ENCODE measurements at places on chromosomes 1 and 21. TPM values are rescaled to one million over a fixed set of nuclear protein-coding genes. Genes with fewer than 3 reads are reported as not detected.

GUCA2A gene
- not detected for total RNA-seq

NECAP2 gene
- 82.3 TPM for total RNA-seq

POU2F1 gene
- total RNA-seq: 32.1 TPM

SPRR2F gene
- total RNA-seq: not detected

BACH1 gene
- total RNA-seq: 78.7 TPM

TNFRSF8 gene
- 0.89 TPM for total RNA-seq

RBBP5 gene
- 12.8 TPM for total RNA-seq

C8B gene
- not detected for total RNA-seq

DNA sequence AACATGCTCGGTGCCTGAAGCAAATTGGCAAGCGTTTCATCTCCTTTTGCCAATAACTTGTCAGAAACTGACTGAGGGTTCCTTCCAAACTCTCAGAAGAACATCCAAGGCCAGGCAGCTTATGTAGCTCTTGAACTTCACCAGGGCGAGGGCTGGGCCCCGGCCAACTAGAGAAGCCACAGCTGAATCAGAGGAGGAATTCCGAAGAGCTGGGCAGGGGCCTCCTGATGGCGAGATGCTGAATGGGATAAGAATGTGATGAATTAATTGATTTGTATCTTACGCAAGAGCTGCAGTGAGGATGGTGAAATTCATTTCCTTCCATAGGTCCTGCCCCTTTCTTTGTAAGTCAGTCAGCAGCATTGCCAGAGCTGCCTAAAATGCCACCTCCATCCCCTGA is 345.8 kb downstream of the KIF26B start:
- no peak for DNase-seq

DNA sequence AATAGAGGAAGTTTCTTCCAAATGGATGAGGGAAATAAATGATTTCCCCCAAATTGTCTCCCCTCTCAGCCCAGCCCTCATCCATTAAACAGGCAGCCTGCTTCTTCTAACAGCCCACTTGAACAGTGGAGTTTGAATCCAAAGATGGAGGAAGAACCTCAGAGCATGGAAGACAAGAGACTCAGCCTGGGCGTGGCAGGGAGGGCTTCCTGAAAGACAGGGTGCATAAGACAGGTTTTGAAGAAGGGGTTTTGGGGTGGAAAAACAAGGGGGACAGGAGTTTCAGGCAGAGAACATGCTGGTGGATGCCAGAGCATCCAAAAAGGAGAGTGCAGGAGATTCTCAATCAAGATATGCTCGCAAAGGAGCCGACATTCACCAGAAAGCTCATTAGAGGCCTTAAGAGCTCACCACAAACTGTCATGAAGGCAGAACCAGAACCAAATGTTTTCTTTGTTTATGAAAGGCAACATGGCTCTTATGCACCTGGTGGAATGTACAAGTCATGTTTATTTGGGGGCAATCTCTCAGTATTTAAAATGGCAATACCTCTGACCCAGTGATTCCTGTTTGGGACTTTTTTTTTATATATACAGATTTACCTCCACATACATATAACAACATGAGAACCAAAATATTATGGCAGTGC is 26.5 kb upstream of the TSPEAR start:
- peak; percentile 24 for DNase-seq

GRCh38 chr1:155272466-155273342 is 600 bp downstream of the CLK2 start:
- DNase-seq: no peak

DNA sequence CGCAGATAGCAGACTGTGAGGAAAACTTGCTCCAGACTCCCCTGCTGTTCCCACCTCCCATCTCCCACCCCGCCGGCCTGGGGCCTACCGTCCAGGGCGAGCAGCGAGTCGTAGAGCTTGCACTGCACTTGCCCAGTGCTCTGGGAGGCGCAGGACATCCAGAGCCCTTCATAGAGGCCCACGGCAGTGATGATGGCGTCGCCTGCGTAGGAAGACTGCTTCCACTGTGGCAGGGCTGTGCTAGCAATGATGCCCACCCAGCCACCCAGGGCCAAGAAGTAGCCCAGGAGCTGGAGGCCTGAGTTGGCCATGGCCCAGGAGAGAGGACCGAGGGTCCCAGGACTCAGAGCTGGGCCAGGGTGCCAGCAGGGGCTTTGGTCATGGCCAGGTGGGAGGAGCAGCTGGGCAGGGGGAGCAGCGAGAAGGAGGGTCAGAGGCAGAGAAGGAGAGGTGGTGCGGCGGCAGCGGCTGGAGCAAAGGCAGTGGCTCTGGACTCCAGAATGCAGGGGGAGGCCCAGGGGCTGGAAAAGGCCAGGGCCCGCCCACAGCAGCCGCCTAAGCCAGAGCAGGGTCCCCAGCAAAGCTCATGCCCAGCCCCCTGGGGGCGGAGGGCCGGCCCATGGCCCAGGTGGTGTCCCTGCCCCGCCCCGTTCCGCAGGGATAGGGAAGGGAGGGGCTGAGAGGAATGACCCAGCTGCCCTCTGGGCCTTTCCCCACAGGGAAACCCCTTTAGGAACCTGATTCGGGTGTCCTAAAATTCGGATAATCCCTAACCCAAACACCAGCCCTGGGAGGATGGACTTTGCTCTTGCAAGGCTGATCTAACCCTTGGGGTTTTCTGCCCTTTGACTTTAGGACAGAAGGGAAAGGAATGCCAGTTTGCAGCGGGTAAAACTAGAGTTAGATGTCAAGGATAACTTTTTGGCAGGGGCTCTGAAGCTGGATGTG is at the start of gene CLDN19:
Gene CLDN19, minus strand, starts transcription at position 484 of the 948 bp plus-strand sequence. Its CDS starts 173 bp downstream, at position 311.
- no peak for DNase-seq

DNA sequence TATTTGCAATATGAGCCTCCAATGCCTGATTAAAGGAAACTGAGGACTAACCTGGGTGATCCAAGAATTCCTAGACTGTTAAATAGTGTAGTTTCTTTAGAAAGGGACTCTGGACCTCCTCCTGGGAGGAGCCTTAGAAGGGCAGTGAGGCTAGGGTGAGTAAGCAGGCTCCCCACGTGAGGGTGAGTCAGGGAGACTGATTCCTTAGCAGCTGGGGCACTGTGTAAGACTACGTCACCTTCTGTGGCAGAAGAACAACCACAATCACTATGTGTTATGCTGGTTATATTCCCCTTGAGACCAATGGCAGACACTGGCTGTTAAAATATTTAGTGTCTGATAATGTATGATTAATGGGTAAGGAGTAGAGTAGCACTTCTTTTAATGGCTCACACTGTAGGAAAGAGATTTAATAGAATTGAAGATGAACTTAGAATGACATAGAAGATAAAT is 53.3 kb upstream of the SYT14 start:
- DNase-seq: no peak

DNA sequence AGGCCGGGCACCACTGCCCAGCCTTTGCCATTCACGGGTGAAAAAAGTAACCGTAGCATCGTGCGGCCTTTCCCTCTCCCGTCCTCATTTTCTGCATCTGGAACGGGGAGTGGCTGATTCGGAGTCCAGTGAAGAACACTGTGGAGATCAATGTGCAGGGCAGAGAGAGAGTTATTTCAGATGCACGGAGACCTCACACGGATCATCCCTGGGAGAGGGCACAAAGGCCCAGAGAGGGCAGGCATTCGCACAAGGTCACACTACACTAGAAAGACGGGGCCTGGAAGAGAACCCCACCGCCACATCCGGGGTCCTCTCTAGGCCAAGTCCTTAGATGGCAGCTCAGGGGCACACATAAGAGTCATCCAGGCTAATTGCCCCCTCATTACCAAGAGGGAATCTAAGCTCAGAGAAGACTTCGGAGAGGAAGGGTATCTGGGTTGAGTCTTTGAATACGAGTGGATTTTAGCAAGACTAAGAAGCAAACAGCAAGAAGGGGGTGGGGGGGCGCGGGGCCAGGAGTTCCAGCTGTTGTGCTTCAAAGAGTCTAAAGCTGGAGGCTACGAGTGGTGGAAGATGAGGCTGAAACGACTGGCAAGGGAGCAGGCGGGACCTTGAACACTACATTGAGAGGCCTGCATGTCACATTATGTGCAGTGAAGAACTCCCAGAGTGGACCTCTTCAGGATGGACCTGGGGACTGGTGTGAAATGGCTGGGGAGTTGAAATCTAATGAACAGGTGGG is 857 bp downstream of the GPX7 start:
- DNase-seq: no peak

DNA sequence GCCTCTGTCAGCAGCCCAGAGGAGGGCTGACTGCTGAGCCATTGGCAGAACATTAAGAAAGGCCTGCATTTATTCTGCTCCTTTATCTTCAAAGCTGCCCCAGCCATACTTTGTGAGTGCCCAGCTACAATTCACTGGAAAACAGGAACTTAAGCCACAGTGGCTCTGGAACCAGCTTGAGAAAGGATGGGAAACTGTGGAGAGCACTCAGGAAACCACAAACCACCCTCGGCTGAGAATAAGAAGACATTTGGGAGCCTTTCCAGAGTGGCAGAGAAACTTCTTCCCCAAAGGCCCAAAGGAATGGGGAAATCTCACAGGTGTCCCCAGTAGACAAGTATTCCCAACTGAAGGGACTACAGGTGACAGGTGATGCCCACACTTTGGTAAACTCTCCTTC is 1.8 kb downstream of the LAMB3 start:
- DNase-seq: no peak

GRCh38 chr21:26199456-26199855 is 28.9 kb upstream of the APP start:
- no peak for DNase-seq

GRCh38 chr1:227561241-227561907 is 2.0 kb upstream of the ZNF678 start:
- DNase-seq: no peak

- DNase-seq: no peak
Observed at GRCh38 chr21:16540966-16541727, 811.4 kb downstream of the USP25 start.

DNA sequence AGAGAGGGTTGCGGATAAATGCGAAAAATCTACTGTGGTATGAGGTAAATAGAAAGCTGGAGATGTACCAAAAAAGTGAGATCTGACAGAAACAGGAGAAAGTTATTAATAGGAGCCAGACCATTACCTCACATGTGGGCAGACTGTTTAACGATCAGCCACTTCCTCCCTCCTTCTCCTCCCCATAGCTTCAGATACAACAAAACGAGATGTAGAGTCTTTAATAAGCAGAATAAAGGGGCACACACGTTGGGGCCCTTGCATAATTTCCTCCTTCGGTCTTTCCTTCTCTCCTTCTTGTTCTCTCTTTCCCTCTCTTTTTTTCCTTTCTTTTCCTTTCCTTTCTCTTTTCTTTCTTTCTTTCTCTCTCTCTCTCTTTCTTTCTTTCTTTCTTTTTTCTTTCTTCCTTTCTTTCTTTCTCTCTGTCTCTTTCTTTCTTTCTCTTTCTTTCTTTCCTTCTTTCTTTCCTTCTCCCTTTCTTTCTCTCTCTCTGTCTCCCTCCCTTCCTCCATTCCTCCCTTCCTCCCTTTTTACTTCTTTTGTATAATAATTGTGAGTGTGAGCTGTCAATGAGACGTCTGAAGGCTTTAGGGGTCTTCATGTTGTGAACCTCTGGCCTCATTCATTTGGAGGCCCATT is 242.1 kb downstream of the GRIK1 start:
- no peak for DNase-seq

- DNase-seq: no peak
Observed at GRCh38 chr1:76037324-76037723, 37.2 kb upstream of the ST6GALNAC3 start.

GRCh38 chr1:160975026-160975425 is 20.4 kb upstream of the ITLN2 start:
- no peak for DNase-seq

- DNase-seq: no peak
Observed at GRCh38 chr1:155984341-155984740, 6.0 kb upstream of the ARHGEF2 start.

Data from suprapubic skin (tissue), 4 donors.